Activated CD4-positive, alpha-beta T cell treated with anti-CD3 and anti-CD28 coated beads, Interleukin-2, amount 50 U/mL, for 48 hours (primary cell): ENCODE measurements at places on chromosomes 2 and 18.
A peak's percentile ranks its signal among the peaks of the same experiment; 100 is the strongest.

DNA sequence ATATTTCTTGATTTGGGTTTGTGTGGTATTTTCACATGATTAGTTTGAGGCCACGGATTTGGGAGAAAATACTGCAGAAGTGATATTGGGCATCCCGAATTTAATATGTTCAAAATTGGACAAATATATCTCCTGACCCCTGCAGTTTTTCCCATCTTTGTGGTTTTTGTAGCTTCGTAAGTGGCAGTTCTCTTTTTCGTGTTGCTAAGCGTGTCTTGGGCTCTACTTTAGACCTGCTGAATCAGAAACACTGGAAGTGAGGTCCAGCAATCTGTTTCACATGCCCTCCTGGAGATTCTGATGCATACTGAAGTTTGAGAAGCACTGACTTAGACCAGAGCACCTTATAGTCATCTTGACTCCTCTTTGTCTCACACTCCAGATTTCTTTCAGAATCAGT lies 98.3 kb downstream of the EPB41L5 start:
- no peak for DNase-seq

GRCh38 chr2:210363261-210363660 lies 48.3 kb upstream of the MYL1 start:
- no peak for DNase-seq

- no peak for DNase-seq
Observed at GRCh38 chr2:173191601-173192000, 116.0 kb downstream of the MAP3K20 start.

DNA sequence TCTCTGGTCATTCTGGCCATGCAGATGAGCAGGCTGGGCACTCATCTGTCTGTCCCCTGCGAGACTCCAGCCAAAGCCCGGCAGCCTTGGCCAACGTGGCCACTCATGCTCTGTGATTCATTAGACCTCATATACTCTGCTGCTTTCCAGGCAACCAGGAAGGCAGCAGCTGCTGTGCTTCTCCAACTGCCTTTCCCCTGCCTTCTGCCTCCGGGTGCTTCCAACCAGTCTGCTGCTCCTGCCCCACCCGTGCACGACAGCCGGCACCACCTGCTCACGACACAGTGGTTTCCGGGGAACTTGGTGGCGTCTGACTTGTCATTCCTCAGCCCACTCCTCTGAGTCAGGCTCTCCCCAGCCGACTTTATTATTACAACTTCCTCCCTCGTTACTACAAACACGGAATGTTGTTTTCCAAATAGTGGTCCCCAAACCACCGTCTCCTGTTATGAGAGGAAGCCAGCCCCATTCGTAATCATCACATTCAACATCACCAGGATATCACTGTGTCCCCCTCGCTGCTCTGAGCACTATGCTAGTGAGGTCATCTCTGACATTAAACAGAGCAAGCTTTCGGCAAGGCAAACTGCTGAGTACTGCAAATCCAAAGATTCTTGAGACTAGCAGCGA lies 392.4 kb downstream of the ALK start:
- peak; percentile 36 for DNase-seq

- no peak for DNase-seq
Observed at GRCh38 chr2:121776885-121777698, 21.6 kb downstream of the TSN start.

- DNase-seq, result no peak
Observed at GRCh38 chr2:233135421-233135820, 75.3 kb downstream of the INPP5D start.

- no peak for DNase-seq
Observed at GRCh38 chr2:168454737-168455644, 1.1 kb upstream of the CERS6 start.

DNA sequence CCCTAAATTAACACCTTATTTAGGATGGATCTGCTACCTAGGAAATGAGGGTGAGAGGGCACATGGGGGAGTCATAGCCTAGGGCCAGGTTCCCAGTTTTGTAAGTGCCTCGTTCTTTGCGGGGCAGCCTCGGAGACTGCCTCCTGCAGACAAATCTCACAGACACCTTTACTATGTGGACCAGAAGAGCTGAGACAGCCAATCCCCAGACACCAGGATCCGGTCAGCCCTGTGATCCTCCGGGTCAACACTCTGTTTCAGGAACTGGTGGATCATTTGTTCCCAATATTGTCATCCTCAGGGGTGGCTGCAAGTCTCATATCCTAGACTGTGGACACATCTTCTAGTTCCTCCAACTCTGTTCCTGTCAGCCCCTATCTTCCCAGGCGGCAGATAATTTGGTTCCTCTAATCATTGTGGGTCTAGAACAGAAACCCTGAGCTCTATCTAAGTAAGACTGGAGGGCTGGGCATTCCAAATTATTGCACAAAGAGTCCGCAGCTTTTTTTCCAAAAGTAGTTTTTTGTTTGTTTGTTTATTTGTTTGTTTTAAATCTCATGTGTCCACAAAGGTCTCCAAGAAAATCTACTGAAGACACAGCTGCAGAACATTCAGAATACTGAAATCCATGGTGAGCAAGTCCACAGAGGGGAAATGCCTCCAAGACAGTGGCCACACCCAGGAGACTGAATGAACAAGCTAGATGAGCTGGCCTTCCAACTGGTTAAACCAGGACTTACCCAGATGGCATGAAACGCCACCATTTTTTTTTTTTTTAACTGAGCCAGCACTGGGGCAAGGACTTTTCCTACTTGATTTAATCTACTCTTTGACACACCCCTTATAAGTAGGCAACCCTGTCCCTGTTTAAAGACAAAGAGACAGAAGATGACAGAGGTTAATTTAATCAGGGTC lies 6.2 kb upstream of the GDF7 start:
- DNase-seq, result no peak

DNA sequence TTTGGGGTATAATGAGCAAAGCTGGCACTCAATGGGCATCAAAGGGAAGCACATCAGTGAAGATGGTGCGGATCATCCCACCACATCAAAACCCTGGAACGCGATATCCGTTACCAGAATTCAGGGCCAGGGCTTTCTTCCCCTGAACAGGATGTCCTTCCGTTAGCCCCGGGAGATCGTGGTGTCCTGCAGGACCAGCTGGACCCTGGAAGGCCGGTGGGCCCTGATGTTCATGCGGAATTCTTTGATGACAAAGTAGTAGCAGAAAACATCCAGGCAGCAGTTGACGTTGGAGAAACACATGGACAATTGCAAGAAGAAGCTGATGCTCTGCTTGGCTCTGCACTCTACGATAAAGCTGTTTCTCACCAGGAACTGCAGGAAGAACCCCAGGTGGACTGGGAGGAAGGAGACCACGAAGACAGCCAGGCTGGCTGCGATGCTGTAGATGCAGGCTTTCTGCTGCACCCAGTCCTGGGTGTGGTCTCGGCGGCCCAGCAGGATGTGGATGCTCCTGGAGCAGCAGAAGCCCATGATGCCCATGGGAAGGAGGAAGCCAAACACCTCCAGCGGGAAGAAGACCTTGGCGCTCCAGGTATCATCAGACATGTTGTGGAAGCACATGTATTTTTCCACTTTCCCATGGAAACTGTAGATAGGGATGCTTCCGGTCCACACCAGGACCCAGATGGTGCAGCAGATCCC lies 15.0 kb downstream of the GPR55 start:
- no peak for DNase-seq

DNA sequence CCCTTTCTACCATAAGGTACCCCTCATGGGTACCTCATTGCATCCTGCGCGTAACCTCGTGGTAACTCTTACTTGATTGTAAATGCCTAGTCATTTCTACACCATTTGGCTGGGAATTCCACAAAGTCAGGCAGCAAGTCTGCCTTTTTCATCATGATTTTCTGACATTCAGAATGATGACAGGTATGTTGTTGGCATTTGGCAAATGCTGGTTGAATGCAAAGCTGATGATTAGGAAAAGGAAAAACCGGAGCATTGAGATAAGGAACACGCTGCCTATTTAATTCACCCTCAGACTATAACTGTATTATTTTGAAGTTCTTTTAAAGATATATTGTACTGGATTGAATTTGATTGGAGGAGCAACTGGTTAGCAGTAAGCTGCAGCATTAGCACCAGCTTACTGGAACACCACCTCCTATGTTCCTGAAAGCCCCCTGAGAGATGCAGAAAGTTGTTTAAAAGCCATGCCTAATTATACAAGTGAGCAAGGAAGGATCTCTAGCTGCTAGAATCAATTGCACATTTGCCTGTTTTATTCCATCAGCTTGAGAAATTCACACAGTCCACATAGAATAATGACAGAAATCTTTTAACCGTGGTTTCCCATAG lies 520.1 kb downstream of the LRP1B start:
- DNase-seq, result no peak
